Dermis blood vessel endothelial cell (primary cell): ENCODE measurements at places on chromosomes 2 and 18.

GRCh38 chr2:163592954-163593622, 142.7 kb downstream of the FIGN start:
- no peak for DNase-seq

- peak; percentile 82 for DNase-seq
These were observed at the start of gene LRATD1 for GRCh38 chr2:14632133-14632936. TSS of gene LRATD1 (plus strand) at chr2:14632717. CDS start at chr2:14633980, 1,263 bp downstream.

- DNase-seq, result no peak
These were observed 22.8 kb downstream of the NPC1 start for GRCh38 chr18:23563377-23564043.

DNA sequence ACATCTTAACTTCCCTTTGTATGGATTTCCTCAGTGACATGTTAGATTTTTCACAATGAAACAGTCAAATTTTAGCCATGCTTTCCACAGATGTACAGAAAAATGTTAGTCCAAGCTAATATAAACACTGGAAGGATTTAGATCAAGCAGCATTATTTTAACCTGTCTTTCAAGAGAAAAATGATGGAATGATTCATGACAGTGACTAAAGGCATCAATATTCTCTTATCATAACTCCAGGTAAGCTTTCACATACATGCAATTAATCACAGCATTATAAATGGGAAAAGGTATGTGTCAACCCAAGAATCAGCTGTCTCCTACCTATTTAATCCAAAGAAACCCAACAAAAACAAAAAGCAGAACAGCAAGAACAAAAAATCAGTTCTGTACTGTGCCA, 92.7 kb downstream of the NCKAP5 start:
- DNase-seq, result no peak

DNA sequence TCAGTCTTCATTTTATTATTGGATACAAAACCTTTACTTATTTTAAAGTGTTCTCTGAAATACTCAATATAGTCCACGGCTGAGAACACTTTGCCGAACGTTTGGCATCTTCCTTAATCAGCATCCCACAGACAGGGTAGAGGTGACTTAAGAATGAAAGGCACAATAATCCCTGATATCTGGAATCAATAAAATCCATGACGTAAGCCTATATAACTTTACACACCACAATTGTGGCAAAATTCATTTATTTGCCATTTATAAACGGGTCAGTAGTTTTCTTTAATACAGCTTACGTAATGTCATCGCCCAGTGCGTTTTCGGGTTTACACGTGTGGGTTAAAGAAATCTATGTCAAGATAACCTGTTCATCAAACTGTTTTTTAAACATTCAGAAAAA, 1.3 kb downstream of the MGAT4A start:
- DNase-seq, result peak; percentile 28

DNA sequence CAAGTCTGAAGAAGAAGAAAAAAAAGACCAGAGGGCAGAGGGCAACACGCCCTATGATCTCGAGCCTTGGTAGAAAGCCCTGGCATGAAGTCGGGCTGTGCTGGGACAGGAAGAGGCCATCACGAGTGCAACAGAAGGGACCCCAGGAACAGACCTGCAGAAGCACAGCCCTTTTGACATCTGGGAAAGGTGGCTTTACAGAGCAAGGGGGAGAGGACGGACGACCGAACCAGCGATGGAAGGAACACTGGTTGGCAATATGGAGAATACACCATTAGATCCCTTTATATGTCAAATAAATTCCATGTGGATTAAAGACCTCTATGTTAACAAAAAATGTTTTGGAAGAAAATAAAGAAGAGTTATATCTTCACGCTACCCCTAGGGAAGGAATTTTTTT, 10.7 kb downstream of the KIF1A start:
- no peak for DNase-seq

DNA sequence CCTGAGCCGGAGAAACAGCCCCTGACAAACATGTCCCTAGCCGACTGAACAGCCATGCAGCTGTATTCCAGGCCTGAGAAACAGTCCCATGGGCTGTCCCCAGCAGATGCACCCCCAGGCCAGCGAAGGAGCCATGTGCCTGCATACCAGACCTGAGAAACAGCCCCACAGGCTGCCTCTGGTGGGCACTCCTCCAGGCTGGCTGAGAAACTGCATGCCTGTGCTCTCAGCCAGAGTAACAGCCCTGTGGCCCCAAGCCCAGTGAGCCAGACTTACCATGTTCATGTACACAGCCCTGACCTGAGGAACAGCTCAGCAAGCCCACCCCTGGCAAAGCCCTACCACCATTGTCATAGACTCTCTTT, 24.8 kb downstream of the BOLL start:
- no peak for DNase-seq

GRCh38 chr2:215136669-215137328, 1.6 kb downstream of the ABCA12 start:
- DNase-seq, result no peak

DNA sequence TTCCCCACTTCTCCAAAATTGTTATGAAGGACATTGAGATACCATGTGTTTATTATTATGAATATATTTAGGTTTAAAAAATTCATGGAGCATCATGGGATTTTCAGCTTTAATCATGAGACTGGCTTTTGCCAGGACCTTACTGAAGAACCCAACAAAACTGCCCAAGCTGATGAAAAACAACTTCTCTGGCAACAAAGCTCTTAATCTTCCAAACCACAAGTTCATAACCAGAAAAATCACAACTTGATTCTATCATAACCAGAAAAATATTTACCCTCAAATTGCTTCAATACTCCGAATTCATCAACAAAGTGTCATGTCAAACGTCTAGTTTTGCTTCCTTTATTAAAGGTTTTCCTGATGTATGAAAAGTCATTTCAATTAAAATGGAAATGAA, 971.8 kb upstream of the ACVR2A start:
- DNase-seq, result no peak
